ENCODE measurements at places on chromosomes 7 and 10.
A peak's percentile ranks its signal among the peaks of the same experiment; 100 is the strongest.

- no peak for DNase-seq
These were observed 91.5 kb downstream of the GSDME start for GRCh38 chr7:24665564-24666294.

DNA sequence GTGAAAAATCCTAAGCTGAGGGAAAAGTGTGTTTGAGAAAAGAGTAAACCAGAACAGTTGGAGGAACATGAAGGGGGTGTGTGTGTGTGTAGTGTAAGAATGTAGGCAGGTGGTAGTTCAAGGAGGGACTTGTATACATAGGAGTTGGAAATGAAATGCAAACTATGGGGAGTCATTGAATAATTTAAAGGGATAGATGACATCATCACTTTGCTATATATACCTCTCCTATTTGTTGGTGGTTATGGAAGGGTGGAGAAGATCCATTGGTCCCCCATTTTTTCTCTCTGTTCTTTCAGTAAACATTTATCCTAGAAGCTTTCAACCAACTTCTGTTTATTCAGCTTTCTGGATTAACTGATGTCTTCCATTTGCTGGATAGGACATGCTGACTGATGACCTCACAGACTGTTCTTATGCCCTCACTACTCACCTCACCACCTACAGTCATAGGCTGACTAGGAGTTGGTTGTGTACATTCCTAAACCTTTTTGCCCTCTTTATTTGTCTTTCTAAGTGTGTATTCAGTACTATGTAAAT lies 20.8 kb downstream of the PPP1R9A start:
- no peak for DNase-seq

DNA sequence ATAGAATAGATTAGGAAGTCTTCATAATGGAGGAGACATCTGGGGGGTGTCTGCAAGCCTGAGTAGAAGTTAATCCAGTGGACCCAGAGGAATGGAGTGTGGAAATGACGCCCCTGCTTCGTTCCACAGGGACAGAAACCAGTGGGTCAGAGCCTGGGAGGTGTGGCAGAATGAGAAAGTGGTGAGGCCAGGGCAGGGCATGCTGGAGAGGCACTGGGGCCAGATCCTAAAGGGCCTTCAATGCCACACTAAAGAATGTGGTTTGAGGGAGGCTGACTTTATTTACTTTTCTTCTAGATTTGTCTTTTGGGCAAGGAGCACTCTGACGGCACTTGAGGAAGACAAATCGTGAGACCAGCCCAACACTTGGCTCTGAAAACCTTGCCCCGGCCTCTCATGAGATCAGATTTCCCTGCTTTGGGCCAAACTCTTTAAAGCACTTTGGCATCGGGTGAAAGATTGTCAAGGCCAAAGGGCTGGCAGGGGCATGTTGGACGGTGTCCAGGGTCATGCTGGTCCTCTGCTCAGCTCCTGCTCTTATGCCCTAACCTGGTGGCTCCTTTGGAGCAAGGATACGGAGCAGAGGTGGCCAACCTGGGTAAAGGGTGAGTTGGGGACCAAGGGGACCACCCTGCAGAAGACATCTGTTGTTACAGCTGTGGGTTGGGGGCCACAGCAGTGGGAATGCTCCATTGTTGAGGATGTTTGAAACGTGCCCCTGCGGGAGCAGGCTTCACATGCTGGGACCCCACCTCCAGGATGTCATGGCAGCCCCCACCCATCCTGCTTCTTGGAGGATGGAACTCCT lies 157.0 kb upstream of the ZMIZ1 start:
- no peak for DNase-seq

GRCh38 chr7:90267263-90267858 lies 22.4 kb downstream of the CFAP69 start:
- DNase-seq: no peak

- DNase-seq: no peak
These were observed 95.0 kb downstream of the MICALL2 start for GRCh38 chr7:1364068-1364905.

DNA sequence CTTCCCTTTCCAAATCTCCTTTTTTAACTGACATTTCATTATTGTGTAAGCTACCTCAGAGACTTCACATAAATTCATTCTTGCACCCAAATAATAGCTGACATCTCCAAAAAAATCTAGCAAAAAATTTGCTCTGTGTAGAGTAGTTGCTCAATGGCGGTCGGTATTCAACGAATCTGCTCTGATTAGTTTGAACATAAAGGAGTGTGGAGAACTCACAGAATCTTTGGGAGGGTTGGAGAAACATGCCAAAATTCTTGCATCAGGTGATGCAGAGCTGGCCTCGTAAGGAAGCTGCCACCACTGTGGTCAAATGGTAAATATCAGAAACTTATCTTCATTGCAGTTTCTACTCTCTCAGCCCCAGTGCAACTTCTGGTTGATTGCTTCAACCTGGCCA lies 201.2 kb upstream of the MDFIC start:
- DNase-seq: no peak

- DNase-seq: no peak
These were observed 36.3 kb upstream of the IKZF1 start for GRCh38 chr7:50268223-50268622.

DNA sequence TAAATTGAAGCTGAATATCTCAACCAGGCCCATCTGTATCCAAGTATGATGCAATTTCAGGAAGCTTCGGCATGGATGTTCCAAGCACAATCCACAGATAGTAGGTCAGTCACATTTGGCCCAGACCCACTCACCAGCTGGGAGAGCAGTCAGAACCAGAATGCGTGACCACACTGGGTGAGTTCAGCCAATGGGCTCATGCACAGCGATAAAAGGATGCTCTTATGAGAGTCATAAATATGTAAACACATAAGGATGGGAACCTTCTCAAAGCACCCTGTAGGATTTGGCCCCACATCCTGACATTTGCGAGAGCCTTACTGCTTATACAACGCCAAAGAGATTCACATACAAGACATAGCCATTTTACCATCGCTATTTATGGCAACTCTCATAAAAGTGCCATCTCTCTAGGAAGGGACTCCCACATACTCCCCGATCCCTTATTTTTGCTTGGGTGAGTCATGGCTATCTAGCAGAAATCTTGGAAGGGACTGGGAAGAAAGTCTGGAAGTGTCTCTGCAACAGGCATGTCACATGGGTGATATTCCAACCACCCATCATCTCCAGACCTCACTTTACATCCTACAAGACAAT lies 3.0 kb downstream of the AFAP1L2 start:
- no peak for DNase-seq

GRCh38 chr10:73625004-73625883 lies 16.0 kb downstream of the MYOZ1 start:
- no peak for DNase-seq

DNA sequence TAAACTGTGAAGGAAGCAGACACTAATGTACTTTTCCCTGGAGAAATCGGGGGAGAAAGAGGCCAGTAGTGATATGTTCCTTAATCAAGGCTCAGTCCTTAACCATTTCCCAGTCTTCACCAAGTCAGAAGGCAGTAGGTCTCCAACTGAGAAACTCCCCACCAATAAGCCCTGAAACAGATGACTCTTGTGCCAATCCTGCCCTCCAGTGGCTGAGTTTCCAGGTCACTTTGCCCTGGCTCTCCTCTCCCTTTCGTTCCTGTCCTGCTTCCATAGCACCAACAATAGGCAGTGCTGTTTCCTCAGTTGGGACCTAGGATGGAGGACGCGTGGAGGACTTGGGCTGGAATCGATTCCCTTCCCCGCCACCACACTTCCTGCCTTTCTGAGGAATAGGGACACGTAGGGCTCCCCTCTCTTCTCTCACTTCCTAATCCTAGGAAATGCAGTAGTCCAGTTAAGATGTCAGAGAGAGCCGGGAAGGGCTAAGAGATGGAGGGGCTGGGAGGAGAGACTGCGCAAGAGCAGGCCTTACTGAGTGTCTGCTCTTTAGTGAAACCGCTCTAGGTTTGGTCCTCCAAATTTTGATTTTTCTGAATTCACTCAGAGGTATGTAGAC lies 23.4 kb downstream of the ATOH7 start:
- DNase-seq: peak; percentile 24

- DNase-seq: no peak
These were observed 187.7 kb upstream of the KLF6 start for GRCh38 chr10:3972460-3973301.

DNA sequence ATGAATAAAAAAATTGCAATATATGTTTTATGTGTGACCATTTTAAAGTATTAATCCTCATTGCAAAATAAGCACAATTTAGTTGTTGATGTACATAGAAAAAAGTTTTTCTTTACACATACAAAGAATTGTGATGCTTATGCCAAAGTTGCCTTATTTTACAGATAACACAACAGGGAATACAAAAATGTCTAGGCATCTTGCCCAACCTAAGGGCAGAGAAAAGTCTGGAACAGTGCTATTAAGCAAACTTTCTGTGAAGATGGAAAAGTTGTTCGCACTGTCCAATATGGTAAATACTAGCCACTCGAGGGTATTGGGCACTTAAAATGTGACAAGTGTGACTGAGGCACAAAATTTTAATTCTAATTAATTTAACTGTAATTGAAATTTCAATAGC lies 190.2 kb upstream of the HGF start:
- DNase-seq: no peak

DNA sequence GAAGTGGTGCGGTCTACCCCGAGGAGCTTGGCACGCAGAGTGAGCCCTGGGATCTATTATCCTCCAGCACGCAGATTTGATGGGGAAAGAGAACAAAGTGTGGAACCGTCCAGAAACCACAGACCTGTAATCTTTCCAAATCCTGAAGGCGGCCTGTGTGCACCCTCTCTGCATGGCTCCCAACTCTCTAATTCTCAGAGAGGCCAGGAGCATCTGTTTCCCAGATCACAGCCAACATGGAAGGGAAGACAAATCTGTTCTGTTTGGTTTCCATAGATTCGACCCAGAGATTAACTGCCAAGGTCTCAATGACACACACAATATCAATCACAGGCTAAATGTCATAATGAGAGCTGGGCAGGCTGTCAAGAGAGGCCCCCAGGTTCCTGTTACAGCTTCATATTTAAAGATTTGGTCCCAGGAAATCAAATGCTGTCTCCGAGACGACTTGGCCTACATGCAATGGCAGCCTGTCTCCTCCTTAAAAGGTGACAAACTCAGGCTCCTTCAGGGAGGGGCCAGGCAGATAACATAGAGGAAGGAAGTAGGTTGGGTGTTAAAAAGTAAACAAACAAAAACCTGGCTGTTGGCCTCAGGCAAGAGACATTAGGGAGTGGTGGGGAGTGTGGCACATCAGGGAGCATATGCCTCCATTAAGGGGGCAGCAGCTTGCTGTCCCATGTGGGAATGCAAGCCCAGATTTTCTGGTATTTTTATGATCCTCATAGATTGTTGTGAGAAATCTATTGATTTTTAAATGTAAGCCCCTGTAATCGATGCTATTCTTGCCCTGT lies 48.8 kb upstream of the SAMD8 start:
- DNase-seq: no peak

- DNase-seq: peak; percentile 81
These were observed 119.4 kb downstream of the COL28A1 start for GRCh38 chr7:7416031-7416858.

DNA sequence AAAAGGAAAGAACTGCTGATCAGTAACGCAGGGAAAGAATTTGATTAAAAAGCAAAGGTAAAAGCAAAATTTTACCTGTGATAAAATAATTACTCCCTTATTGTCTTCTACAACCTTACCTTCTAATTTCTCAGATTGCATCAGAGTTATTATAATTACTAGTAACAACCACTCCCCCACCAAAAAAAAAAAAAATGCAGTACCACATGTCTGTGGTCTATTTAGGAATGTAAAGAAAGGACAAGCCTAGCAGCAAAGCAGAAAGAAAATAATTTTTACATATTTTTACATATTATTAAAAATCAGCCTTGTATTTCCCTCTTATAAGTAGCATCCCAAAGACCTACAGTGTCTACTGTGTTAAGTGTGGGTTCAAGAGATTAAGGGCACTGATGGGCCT lies 430.4 kb downstream of the TFEC start:
- DNase-seq: no peak

- DNase-seq: no peak
These were observed 24.6 kb downstream of the VSIR start for GRCh38 chr10:71748671-71749191.

DNA sequence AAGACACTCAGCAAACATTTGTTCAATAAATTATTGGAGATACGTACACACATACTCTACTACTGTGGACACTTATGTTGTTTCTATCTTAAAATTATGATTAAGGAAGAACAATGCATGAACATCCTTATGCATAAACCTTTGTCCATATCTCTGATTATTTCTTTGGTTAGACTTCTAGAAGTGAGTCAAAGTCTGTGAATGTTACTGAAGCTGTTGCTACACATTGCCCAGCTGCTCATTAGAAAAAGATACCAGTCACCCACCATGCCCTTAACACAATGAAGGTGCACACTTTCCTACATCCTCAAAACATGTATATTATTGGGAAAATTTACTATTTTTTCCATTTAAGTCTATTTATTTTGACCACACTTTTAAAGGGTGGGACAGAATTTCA lies 1.4 kb upstream of the CLRN3 start:
- no peak for DNase-seq

DNA sequence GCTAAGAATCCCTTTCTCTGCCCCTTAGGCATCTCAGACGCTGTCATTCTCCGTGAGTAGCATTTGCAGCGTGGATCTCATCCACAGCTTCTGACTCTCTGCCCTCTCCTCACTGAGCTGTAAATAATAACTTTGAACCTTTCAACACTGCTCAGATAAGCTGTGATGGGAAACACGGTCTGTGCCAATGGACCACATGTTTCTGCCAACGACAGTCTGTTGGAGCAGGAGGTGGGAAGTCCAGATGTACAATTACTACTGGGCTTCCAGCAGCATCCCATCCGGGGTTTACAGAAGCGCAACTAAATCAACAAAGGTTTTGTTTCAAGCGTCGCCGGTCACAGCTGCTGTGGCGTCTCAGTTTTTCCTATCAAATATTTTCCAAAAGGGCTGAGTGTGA lies 1110.6 kb downstream of the TYW1 start:
- DNase-seq: no peak

DNA sequence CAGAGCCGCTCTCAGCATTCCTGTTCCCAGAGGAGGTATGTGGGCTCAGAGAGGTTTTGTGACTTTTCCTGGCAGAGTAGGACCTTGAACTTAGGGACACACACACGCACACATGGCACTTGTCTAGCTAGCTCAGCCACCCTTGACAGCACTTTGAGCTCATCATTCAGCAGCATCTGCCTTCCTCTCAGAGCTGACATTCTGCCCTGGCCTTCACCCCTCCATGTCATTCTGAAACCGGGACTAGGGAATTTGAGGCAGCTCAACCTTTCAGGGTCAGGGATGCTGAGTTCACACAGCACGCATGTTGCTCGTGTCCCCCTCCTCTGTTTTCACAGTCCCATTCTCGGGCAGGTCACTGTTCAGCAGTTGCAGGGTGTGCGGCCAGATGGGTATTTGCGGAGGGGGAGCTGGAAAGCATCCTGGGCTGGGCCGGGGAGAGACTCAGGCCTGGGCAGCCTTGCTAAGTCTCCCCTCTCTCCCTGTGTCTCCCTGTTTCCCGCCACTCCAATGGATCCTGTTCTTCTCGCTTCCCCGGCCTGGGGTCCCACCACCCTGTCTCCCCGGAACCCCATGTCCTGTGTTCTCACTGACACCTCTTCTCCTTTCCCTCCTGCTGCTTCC lies 78.0 kb downstream of the COL13A1 start:
- no peak for DNase-seq

DNA sequence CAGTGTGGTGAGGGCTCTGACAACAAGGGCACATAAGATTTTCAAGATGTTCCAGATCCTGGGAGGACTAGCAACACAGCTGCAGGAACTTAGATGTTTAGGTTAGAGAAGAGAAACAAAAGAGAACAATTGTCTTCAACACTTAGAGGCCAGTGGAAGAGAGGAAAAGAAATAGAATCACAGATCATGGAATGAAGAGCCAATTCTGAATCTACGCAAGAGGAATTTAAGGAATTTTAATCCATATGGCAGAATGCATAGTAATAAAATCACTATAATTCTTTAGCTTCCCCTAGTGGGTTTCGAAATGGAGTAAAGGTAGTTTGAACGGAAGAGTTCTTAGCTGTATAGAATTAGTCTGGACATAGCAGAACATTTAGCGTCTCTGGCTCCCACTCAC lies 114.6 kb upstream of the LRRTM3 start:
- DNase-seq: no peak

Data from epithelial cell of prostate (primary cell).